ENCODE measurements at places on chromosomes 11 and 22.

DNA sequence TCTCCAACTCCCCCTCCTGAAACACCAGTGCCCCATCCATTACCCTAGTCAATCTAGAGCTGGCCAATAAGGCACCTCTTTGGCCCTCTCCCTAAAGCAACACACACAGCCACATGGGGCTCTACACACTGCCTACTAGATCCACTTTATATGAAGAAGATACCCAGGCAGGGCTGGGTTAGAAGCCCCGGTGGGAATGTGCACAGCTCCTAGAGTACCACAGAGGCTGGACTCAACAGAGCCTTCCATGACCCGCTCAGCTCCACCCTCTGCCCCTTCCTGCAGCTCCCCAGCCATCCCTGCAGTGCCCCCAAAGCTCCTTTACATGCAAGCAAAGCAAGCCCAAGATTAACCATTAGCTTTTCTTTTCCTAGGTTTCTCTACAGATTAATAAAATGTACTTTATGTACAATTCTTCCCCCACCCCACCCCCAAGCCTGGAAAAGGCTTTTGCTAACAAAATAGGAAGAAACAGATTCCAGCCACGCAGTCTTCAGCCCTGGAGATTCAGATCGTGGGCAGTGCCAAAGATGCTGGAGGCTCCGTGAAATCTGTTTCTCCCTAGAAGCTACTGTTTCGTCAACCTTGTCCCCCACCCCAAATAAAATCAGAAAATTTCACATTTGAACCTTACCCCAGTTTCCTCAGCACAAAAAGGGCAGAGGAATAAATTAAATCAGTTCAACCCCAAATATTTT is 51.8 kb downstream of the IGSF9B start:
- DNase-seq, result no peak

GRCh38 chr11:46698597-46698996 is 1.8 kb downstream of the ARHGAP1 start:
- DNase-seq, result no peak

DNA sequence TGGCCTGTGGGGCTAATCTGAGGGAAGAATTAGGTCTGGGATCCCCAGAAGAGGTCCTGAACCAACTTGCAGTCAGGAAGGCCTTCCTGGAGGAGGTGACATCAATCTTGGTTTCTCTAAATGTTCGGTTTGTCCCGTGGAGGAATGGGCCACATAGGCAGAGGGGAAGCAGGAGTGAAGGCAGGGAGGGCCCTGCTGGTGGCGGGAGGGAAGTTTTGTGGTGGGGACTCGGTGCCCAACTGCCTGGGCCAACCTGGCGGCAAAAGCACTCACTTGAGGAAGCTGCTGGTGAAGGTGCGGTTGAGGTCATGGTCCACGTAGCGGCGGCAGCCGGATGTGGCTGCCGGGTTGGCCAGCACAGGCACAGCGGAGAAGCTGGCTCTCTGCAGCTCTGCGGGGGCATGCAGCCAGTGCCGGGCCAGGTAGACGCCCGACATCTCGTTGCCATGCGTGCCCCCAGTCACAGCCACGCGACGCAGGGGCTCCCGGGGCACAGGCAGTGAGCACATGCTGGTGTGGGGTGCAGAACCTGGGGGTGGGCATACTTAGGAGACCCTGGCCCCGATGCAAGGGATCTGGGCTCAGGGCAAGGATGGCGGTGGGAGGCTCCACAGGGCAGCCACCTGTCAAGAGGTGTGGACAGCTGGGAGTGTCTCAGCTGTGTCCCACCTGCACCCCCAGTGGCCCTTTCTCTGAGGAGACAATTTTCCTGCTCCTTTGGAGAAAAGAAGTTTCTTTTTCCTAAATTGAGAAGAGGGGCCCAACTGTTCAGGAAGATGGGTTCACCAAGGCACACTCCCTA is 3.8 kb downstream of the ACY3 start:
- DNase-seq, result no peak

DNA sequence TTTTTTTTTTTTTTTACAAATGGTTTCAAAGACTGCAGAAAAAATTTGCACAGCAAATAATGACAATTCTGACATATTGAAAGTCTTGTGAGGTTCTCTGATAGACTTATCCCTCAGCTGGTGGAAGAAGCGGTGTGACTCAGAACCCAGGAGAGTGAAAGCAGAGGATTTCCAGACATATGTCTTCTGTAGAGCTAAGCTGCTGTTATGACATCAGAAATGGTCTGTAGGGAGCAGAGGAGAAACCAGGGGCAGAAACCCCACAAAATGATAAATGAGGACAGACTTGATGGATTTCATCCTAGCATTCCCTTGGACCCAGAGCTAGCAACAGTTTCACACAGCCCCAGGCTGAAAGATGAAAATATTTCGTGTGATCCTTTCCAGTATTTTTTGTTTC is 582.6 kb downstream of the METTL15 start:
- no peak for DNase-seq

- no peak for DNase-seq
Observed at GRCh38 chr11:1219446-1219833, 3.4 kb upstream of the MUC5B start.

DNA sequence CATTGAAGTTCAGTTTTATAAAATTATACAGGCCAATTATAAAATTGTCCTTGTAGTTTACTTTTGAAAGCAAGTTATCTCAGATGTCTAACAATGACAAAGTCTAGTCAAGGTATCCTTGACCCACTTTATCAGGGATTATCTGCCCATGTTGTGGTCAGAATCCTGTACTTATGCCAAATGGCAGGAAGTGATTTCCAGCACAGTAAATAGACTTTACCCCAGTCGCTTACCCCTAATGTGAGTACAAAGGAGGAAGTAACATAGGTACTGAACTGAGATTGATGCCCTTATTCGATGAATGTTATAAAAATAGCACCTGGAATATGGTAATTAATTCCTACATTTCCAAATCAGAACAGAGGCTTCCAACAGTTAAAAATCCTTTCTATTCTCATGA is 355.7 kb downstream of the CNTN5 start:
- DNase-seq, result no peak

- no peak for DNase-seq
Observed at GRCh38 chr11:120121336-120121735, 16.6 kb downstream of the TRIM29 start.

DNA sequence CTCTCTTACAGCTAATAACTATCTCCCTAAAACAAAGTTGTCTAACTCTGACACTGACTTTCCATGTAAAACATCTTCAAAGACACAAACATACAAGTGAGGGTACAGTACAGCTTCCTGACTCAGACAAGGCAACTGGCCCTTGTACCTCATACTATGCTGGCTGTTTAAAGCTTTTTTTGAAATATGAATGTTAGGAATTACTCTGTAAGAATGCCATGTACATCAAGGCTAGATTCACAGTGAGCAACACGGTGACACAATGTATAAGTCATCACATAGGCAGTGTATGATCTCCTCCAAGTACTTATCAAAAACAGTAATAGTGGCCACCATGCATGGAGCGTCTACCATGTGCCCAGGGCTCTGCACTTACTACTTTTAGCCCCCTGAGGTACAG is 28.6 kb downstream of the ALG8 start:
- no peak for DNase-seq

DNA sequence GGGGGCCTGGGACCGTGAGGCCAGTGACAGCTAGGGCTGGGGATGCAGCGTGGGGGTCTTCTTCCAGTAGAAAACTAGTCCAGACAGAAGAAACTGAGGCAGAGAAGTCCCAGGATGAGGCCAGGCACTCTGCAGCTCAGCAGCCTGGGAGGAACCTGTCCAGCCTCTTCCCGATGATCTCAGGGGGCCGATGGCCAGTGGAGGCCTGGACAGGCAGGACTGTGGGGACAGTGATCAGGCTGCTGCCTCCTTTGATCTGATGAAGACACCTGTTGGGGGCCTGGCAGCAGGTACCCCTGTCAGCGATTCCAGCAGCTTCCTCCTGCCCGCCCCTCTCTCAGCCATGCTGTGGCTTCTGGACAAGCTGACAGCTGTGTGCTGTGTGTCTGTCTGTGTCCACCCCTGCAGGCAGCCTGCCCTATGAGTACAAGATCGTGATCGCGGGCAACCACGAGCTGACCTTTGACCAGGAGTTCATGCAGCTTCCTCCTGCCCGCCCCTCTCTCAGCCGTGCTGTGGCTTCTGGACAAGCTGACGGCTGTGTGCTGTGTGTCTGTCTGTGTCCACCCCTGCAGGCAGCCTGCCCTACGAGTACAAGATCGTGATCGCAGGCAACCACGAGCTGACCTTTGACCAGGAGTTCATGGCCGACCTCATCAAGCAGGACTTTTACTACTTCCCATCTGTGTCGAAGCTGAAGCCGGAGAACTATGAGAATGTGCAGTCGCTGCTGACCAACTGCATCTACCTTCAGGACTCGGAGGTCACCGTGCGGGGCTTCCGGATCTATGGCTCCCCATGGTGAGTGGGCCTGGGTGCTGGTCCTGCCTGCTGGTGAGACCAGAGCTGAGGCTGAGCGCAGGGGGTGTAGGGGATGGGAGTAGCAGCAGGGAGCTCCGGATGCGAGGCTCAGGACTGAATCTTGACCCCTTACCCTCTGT is 62.6 kb downstream of the MPPED1 start:
- no peak for DNase-seq

- no peak for DNase-seq
Observed at GRCh38 chr11:70205049-70205725, 2.1 kb downstream of the FADD start.

- no peak for DNase-seq
Observed at GRCh38 chr11:63622323-63622722, 8.1 kb upstream of the PLAAT3 start.

Measured in WTC11 (cell line).